Left lobe of liver (tissue), 2 donors: ENCODE measurements at places on chromosomes 2 and 18. TPM values are rescaled to one million over a fixed set of nuclear protein-coding genes. Genes with fewer than 3 reads are reported as not detected.

The SETBP1 gene
- 17.3 TPM for total RNA-seq

The SCG2 gene
- total RNA-seq, result not detected

The ATG9A gene
- 45.8 TPM for total RNA-seq

The CCDC102B gene
- 0.30 TPM for total RNA-seq

DNA sequence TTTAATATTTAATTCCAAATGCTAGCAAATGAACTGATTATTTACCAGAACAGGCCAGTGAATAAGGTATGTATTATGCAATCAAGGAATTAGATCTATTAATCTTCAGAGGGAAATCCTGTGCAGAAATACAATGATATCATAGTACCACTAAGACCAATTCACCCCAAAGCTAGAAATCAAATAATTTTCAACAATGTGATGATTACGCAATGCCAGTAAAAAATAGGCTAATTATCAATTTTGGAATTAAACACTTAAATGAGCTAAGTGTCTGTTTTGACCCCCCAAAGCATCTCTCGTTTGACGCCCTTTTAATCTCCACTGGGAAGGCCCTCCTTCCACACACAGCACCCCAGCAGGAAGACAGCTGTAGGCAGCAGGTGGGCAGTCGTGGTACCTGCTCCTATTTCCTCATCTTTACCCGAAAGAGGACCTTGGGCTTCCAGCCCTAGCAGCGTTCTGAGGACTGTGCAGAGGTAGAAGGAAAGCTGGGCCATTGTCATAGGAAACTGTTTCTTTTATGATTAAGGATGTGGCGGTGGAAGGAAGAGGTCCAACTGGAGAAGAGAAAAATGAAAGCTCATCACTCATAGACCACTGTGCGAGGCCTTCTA, 84.7 kb downstream of the MBP start:
- DNase-seq, result no peak

DNA sequence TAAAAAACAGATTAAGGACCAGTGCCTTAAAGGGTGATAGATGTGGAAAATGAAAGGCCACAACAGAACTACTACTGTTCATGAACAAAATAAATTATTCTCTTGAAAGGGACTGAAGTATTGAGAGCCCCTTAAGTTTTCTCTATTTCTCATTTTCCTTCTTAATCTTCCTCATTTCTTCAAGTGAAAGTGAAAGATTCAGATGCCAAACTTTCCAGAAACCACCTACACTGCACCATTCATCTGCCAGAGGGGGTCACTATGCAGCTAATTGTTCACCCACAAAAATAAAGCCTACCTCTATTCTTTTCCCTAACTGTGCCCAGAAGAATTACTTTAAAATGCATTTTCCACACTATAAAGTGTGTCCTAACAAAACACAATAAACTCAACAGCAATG, 140.1 kb downstream of the NR4A2 start:
- DNase-seq, result no peak

GRCh38 chr2:119254601-119255080, 31.0 kb downstream of the STEAP3 start:
- no peak for DNase-seq

- no peak for DNase-seq
Measured at GRCh38 chr2:69693059-69693774, 48.7 kb upstream of the ANXA4 start.

GRCh38 chr18:79397247-79397829, 1.6 kb downstream of the NFATC1 start:
- DNase-seq, result no peak

GRCh38 chr2:85577386-85578242, at the start of gene VAMP8:
TSS of gene VAMP8 (plus strand) at chr2:85577586. CDS start at chr2:85577647, 61 bp downstream.
- peak; percentile 75 for DNase-seq
